ENCODE measurements at places on chromosomes 5 and 9.
A peak's percentile ranks its signal among the peaks of the same experiment; 100 is the strongest.

- peak; percentile 24 for DNase-seq
Observed at GRCh38 chr5:93915142-93915553, 173.7 kb upstream of the POU5F2 start.

DNA sequence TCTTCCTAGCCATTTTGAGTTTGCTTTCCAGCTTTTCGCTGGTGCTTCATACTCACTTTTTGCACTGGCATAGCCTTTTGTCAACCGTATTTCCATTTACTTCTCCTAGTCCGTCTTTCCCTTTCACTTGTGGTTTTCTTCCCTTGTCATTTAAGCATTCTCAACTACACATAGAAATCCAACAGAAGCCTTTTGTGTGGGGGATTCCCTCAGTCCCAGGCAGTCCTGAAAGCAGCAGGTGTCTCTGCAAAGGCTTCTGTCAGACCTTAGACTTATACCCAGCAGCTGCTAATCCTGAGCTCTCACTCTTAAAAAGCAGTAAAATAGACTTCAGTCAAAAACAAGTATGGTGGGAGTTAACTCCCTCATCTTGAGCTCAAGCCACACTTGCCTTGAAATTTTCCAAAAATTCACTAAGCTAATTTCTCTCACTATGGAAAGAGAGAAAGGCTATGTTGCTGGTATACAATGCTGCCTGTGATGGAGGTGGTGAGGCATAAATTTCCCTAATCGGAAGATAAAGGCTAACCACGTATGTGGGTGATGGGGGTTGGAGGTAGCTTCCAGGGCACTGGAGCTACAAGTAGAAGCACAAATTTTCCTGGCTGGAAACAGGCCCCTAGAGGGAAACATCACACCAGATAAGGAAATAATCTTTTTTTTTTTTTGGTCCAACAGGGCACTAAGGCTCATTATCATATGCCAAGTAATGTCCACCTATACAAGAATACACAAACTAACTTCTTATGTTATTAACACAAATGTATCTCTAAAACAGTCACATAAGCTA is 34.8 kb upstream of the IFNK start:
- no peak for DNase-seq

- DNase-seq, result no peak
Observed at GRCh38 chr9:105205787-105206495, 38.5 kb upstream of the SLC44A1 start.

DNA sequence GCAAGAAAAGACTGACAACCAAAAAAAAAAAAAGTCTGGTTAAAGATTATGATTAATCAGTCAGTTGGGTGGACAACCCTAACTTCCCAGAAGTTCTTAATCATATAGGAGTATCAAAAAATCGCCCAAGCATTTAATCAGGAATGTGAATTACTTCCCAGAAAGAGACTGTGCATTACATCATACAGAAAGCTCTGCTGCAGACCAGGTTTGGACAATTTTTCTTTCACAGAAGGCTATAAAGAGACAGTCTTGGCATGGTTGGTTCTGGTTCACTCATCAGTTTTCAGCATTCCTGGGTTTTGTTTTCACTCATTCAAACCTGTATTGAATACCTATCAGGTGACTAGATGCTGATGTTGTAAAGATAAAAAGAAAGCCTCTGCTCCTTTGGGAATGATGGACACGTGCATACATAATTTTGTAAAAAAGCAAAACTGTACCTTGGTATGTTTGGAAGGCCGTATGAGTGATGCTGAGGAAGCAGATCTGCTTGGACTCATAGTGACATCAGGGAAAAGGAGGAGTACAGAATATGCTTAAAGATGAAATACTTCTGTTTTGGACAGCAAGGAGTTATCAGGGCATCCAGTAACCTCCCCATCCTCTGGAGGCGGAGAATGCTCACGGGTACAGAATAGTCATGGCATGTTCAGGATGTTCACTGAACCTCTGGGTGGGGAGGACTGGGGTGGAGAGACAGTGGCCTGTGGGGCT is 178.4 kb downstream of the GNA14 start:
- DNase-seq, result no peak

DNA sequence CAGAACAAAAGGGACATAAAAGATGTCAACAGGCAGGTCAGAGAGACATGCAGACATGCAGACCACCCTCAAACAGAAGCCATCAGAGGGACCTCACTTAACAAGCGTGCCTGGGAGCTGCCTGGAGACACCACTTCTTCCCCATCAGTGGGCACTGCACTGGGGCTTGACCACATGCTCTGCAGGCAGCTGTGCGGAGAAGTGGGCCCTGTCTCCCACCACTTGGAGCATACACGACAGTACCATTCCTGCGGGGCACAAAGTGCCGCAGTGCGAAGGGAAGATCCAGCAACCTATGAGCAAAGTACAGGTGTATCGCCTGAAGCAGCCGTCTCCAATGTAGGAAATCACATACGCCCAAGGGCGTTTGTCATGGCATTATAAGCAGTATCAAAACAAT is 150.5 kb upstream of the FOXD4L5 start:
- DNase-seq, result no peak

GRCh38 chr9:92378865-92379560 is 25.4 kb downstream of the OGN start:
- DNase-seq, result peak; percentile 38

GRCh38 chr9:125370786-125371185 is 109.2 kb downstream of the GAPVD1 start:
- no peak for DNase-seq

DNA sequence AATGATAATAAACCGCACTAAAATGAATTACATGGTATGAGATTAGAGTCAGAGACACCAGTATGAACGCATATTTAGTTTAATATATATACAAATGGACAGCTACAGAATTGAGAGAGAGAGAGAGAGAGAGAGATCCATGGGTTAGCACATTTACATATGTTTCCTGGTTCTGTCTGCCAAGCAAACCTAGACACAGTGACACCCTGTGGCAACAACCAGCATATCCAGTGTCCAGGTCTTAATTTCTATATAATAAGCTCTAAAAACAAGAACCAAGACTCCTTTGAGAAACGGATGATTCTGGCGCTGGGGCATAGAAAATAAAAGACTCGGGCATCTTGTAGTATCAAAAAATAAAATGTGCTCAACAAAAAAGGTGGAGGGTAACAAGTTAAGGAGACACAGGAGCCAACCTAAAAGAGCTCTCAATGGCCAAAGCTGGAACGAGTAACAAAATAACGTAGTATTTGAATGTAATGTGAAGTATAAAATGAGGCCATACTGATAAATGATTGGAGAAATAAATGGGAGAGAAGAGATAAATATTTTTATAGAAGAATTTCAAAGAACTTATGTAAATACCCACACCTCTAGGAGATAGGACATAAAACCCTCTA is 84.5 kb downstream of the RFX3 start:
- peak; percentile 31 for DNase-seq

DNA sequence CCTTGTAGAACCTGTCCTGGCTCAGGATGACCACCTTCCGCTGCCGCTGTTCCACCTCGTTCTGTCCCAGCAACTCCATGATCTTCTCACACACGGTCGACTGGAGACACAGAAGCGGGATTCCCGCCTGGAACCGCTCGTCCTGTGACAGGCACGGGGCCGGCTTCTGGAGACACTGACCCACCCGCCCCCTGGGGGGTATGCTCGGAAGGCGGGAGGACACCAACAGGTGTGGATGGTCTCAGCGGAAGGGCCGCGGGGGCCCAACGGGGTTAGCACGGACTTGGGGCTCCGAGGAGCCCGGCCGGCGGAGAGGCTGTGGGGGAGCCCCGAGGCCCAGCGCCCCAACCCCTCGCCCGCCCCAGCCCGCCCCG is 530 bp downstream of the UCK1 start:
- no peak for DNase-seq

DNA sequence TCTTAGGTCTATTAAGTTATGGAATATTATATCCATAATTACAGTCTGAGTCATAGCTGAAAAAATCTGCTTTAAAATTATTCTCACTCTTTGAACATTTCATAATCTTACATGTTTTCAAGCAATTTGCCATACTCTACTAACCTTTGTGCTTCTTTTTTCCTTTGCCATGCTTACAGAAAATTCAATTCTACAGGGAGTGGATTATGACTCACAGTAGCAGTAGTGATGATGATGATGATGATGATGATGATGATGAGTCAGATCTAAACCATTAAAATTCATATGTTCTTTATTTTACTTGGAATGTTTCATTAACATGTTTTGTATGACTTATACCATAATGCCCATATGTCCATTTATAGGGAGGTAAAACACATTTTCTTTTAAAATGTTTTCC is 207.1 kb downstream of the VPS13A start:
- DNase-seq, result peak; percentile 39

DNA sequence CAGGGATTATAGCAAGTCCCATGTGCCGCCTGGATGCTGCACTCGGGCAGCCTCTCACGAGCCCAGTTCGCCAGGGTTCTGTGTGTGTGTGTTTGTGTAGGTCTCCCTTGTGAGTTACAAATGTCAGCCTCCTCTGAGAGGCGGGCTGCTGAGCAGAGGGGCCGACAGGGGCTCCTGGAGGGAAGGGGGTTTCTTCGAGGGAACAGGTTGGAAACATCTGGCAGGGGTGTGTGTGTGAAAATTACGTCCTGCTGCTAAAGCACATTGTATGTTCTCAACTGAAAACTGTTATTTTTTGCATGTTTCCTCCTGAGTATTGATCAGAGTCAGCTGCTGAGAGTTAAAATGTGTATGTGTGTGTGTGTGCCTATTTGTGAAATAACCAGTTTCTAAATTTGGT is 9.7 kb downstream of the GALNT10 start:
- DNase-seq, result no peak

GRCh38 chr5:113276001-113276400 is 158.8 kb downstream of the TSSK1B start:
- DNase-seq, result no peak

DNA sequence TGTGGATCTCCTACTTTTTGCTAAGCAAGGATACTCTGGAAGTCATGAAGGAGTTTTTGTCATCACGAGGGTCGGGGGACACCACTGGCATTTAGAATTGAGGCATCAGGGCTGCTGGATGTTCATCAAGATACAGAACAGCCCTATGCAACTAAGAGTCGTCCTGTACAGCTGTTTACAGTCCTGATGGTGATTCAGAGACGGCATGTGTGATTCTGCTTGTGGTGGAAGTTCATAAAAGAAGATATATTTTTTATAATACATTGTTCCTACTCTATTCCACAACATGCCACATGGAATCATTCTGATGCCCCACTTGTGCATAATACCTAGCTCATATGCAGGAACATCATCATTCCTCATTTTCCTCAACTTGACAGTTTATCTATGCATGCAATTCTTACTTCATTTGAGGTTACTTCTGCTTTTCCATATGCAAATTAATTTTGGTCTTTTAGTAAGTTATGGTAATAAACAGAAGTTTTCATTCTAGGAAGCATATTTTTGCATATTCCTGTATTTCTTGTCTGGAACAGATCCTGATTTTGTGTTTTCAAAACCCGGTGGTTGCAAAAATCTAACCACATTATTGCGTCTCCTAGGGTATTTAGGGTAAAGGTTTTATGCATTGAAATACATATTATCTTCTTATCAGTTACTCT is 155.2 kb downstream of the ARHGEF28 start:
- DNase-seq, result no peak

DNA sequence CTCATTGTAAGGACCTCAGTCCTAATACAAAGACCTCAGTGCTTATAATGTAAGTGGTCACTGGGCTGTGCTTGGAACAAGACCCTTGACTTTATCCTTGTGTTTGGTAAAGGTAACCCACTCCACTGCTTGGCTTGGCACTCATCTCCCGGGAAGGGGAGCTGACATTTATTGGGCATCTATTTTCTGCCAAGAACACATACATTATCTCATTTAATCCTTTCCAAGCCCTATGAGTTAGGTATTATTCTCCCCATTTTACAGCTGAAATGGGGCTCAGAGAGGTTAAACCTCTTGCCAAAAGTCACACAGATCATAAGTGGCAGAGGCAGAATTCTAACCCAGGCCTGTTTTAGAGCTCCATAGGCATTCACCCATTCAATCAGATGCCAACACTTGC is 32.4 kb downstream of the STC2 start:
- no peak for DNase-seq

- DNase-seq, result no peak
Observed at GRCh38 chr5:124193371-124193789, 553.1 kb downstream of the ZNF608 start.

DNA sequence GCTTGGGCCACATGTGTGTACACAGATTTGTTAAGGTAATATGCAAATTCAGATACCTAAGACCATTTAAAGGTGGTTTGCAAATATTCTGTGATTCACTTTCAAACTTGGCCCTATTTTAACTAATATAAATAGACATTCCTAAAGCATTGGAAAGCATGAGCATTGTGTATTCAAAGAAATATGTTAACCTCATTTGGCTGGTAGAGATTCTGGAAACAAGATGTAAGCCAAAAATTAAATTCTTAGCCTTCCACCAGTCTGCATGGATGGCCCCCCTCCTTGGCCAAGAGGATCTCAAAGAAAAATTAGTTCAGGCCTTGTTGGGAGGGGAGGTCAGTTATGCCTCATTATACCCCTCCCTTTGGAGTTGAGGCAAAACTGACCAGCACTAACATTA is 38.7 kb upstream of the C6 start:
- DNase-seq, result no peak

DNA sequence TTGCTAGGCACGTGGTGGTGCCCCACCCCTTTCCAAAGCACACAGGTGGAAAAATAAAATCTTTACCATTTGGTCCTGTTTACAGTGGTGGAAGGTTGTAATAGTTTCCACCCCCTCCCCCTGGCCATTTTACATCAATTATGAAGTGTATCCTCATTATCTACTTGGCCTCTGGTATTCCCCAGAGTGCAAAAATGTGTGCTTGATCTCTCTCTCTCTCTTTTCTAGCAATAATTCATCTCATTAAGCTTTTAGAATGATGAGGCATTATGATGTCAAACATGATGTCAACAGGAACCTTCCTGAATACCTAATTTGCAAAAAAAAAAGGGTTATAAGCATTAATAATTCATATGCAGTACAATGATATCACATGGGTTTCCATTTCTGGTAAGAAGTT is 3.1 kb downstream of the PDE8B start:
- no peak for DNase-seq

DNA sequence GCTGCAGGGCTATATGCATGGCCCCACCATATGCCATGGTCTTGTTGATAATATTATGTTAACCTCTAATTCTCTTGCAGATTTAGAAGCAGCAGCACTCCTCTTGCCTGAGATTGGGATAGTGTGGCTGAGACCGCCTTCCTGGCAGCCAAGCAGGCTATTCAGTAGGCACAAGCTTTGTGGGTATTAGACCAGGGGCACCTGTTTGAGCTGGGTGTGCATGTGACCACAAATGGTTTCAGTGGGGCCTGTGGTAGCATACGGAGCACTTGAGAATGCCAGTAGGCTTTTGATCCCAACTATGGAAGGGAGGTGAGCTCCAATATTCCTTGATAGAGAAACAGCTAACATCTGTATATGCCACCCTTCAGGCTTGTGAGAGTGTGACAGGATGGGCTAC is 625.1 kb upstream of the NUDT12 start:
- DNase-seq, result no peak

DNA sequence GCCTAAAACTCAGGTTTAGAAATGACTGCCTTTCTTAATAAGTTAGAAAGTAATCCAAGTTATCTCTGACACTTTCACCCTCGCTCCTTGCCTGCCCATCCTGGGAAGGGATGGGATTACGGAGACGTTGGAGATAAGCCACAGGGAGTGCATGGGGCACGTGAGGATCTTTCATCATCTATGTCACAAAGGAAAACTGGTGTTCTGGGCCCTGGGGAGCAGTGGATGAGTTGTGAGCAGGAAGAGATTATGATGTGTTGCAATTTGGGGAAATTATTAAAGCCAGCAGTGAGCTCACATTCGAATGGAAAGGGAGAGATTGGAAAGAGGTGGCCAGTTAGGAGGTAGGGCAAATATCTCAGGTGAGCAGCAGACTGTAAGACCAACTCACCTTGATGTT is 12.8 kb downstream of the AFAP1L1 start:
- no peak for DNase-seq

- no peak for DNase-seq
Observed at GRCh38 chr5:72146056-72146455, 38.8 kb downstream of the MAP1B start.
